ENCODE measurements at places on chromosomes 6 and 20. TPM values are rescaled to one million over a fixed set of nuclear protein-coding genes. Genes with fewer than 3 reads are reported as not detected.
A peak's percentile ranks its signal among the peaks of the same experiment; 100 is the strongest.

DNA sequence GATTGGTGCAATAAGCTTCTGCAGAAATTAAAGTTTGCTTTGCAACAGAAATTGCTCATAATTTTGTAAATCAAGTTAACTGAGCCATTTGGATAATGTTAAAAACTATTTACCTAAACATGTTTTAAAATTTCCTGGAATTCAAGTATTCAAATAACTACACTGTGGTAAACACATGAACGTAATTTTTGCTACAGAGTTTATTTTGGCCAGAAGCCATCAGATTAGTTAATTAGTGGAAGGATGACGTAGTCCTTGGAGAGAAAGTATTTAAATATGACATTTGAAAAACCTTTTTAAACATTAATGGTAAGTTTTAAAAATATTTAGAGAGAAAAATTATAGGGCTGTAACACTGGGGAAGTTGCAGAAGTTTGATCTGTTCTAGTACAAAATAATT, 121.2 kb upstream of the UST start:
- DNase-seq = no peak

DNA sequence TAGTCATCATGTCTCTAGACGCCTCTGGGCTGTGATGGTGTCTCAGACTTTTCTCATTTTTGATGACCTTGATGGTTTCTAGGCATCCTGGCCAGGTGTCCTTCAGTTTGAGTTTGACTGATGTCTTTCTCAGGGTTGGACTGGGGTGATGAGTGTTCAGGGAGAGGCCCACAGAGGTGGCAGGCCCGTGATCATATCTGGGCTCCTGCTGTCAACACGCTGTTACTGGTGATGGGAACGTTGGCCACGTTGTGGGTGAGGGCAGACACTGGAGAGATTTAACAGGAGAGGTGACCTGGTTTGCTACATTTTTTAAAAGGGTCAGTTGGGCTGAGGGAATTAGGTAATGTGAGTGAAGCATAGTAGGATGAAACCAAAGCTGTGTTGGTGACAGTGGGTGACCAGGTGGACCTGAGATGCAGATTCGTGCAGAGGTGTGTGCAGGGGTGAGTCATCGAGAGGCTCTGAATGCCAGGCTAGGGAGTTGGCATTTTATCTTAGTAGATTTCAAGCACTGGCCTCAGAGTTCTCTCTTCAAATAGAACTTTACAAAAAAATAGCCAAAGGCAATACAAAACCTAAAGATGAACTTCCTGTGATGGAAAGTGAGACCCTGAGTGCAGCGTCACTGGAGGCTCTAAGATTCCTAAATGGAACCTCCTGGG, 174.1 kb downstream of the CDH26 start:
- DNase-seq = no peak

- no peak for DNase-seq
Measured at GRCh38 chr6:2623295-2623694, 127.4 kb downstream of the MYLK4 start.

DNA sequence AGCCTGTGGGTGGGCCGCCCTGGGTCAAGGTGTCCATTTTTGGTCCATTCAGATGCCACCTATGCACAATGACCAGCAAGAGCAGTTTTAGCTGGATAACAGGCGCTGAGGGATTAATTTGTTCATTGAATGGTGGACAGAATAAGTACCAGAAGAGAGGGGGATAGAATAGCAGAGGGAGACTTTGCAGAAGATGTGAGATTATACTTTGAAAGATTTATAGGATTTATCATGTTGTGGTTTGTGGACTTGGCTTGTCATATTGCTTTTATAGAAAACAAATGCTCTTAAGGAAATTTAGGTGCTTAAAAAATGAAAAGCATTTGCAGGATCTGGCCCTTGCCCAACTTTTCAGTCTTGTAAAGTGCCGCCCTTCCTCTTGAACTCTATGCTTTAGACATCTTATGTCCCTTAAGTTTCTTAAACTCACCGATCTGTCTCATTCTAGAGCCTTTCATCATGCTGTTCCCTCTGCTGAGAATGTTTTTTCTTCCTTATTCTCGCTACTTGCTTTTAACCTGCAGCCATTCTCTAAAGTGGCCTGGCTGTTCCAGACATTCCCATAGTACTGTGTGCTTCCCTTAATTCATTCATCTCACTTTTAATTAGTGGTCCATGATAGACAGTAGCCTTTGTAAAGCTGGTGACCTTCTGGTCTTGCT, 42.5 kb downstream of the CD109 start:
- DNase-seq = no peak

GRCh38 chr6:130118236-130118635, 99.9 kb downstream of the L3MBTL3 start:
- DNase-seq = no peak

DNA sequence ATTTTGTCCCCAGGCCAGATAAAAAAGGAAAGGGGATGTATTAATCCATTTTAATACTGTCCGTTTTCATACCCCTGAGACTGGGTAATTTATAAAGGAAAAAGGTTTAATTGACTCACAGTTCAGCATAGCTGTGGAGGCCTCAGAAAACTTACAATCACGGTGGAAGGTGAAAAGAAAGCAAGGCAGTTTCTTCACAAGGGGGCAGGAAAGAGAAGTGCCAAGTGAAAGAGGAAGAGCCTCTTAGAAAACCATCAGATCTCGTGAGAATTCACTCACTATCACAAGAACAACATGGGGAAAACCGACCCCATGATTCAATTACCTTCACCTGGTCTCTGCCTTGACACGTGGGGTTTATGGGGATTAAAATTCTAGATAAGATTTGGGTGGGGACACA, 152.5 kb downstream of the IBTK start:
- DNase-seq = no peak

DNA sequence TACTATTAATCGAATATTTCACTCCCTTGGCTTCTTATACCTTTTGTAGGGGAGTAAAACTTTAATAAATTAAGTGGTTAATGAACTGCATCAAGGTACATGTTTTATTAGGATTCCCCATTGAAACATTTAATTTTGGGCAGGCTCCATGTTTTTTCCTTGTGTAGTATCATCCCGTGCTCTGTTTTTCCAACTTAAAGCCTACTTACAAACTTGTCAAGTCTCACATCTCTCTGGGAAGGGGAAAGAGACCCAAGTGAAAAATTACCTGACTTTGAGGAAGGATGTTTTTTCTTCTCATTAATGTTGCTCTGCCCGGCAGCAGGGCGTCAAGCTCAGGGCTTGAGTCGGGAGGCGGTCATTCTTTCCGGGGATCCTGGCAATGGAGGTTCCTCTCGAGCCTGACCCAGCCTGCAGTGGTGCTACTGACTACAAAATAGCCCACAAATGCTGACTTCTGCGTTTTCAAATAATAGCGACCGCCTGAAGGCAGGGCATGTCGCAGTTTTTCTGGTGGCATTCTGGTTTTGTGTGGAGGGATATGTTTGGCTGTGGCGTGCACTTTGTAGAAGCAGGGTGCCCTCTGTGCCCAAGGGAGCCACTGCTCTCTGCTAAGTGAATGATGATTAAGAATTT, 2.4 kb downstream of the DSP start:
- no peak for DNase-seq

GRCh38 chr6:44169154-44169553, 10.5 kb downstream of the CAPN11 start:
- DNase-seq = no peak

- no peak for DNase-seq
Measured at GRCh38 chr6:40778196-40778595, 191.0 kb upstream of the LRFN2 start.

GRCh38 chr6:79536585-79536953, 661 bp downstream of the LCA5 start:
- DNase-seq = peak; percentile 32

DNA sequence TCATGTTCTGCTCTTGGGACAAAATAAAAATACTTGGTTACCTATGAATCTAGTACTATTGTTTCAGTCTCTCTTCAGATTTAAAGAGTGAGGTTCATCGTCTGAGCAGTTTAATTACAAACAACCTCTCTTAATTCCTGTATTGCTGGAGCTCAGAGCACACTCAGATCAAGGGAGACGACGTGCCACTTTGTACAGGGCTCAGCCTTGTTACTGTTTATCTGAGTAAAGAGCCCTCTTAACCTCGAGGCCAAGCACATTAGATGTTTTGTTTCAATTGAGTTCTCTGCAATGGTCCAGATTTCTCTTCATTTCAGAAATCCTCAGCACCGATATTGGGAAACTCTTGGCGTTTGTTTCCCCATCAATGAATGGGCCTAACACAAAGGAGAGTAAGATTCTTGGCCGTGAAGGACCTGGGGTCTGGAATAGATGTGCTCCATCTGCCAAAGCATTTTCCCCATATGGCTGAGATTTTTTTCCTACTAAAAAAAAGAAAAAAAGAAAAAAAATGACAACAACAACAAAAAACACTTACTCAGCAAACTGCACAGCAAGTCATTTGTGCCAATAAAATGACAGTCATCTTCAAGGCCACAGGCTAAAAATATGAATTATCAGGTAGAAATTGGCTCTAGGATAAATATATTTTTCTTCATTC, 82.6 kb upstream of the CCN6 start:
- no peak for DNase-seq

DNA sequence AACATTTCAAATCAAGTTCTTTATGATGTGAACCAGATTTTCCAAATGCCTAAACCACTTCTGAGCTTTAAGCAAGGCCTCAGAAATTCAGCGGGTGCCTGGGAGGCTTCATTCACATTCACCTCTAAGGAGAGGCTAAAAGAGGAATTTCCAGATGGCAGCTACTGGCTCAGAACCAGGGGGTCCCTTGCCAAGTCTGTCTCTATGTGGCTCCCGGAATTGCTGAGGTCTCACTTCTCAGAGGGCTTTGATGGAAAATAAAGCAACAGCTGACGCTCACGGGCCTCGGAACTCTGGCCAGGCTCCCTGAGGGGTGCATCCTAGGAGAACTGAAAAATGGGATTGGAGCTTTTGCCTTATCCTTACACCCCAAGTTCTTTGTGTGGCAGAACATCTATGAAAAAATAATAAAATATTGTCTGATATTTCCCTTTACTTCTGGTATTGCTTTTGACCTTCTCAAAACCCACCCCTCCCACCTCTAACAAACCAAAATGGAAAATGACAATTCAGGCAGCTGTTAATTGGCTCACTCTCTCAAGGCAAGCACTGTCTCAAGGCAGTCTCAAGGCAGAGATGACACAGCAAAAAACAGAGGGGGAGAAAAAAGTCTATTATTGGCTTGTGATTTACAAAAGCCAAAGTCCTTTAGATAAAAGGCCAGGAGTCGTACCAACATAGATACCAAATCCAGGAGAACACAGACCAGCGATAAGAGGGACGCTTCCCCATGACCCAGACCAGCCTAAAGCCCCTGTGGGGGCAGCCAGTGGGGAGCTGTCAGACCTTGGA, 21.8 kb upstream of the LRRN4 start:
- DNase-seq = no peak

DNA sequence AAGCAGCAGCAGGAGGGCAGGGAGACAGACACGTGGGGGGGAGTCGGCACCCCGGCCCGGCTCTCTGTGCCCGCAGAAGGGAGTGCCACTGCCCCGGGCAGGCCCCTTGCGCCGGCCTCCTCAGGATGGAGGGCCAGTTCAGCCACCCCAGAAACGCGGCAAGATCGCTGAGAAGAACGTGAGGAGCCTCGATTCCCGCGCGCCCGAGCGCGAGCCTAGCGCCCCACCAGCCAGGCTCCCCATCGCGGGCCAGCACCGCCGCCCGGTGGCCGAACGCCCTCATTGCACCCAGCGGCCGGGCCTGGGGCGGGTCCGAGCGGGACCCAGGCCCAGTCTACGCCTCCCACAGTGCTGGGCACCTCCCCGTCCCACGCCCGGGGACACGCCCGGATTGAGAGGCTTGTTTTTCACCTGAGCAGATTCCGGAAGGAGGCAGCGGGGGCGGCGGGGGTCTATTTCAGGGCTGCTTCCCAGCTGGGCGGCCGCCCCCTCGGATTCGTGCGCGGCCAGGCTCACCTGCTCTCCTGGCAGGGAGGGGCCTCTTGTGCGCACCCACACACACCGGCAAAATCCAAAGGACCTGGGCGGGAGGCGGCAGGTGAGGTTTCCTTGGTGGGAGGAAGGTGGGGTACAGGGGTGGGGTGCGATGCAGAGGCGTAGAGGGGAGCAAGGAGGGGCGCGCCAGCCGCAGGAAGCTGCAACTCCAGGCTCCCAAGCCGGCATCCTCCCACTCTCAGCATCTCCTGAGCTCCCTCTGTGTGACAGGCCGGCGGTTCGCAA, 9.0 kb upstream of the GRM4 start:
- peak; percentile 92 for DNase-seq

- no peak for DNase-seq
Measured at GRCh38 chr20:64244281-64244805, 11.2 kb upstream of the PCMTD2 start.

DNA sequence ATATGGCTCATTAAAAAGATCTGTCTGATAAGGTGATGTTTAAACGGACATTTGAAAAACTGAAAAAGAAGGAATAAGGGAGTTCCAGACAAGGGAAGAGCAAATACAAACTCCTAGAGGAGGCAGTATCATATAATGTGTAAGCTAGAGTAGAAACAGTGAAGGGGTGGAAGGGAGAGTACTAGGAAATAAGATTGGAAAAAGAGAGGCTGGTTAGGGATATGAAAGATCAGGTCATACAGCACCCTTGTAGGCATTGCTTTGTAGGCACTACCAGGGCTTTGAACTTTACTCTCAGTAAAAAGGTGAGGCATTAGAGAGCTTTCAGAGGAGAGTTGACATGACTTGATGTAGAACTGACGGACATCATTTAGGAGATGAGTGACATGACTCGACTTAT, 85.7 kb downstream of the MLIP start:
- no peak for DNase-seq

- no peak for DNase-seq
Measured at GRCh38 chr6:125236536-125237327, 65.0 kb downstream of the HDDC2 start.

GRCh38 chr6:71197780-71198179, 90.8 kb upstream of the OGFRL1 start:
- DNase-seq = no peak

DNA sequence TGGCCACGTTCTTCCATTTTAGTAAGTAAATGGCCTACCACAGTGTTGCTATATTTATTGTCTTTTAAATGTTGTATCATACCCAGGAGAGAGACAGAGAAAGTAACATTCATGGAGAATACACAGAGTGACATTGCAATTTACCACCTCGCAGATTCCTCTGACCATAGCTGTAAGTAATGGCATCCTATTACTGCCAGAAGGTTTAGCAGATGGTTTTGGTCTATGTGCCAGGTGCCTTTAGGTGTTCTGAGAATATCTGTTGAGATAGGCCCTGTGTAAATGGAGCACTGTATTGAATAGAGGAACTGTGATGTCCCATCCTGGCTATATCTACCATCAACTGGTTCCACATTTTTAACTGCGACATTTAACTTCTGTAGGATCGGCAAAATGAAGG, 559.6 kb downstream of the KIF16B start:
- DNase-seq = no peak

GRCh38 chr20:48862279-48862678, 34.5 kb upstream of the PREX1 start:
- no peak for DNase-seq

The STMND1 gene
- not detected for total RNA-seq

The C6orf132 gene
- 0.22 TPM for total RNA-seq

The TCF21 gene
- not detected for total RNA-seq

The DOK5 gene
- total RNA-seq = not detected

The SLC2A10 gene
- total RNA-seq = 0.58 TPM

The NKX2-2 gene
- not detected for total RNA-seq

The C20orf144 gene
- total RNA-seq = 0.16 TPM

The RSPO4 gene
- 0.09 TPM for total RNA-seq

The TLDC2 gene
- total RNA-seq = not detected

The NHLRC1 gene
- not detected for total RNA-seq

All from K562 (cell line).